ENCODE measurements at places on chromosomes 7 and 10.

GRCh38 chr7:77235276-77235675, 35.7 kb upstream of the FGL2 start:
- DNase-seq, result no peak

- no peak for DNase-seq
Measured at GRCh38 chr10:119398996-119399395, 143.5 kb downstream of the RGS10 start.

DNA sequence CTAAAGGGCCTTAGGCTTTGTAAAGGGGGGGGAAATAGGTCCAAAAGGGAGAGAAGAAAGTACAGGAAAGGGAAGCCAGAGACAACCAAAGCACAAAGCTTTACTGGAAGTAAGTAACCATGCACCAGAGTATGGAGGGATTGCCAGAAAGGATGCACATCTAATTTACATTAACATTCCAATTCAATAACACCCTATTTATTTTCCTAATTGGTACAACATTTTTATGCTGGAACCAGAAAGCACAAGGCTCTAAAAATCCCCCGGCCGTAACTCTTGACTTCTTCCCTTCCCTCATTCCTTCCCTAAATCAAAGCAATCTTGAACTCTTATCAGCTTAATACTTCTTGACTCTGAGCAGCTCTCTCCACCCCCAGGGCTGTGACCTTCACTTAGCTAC, 400.0 kb upstream of the CELF2 start:
- no peak for DNase-seq

DNA sequence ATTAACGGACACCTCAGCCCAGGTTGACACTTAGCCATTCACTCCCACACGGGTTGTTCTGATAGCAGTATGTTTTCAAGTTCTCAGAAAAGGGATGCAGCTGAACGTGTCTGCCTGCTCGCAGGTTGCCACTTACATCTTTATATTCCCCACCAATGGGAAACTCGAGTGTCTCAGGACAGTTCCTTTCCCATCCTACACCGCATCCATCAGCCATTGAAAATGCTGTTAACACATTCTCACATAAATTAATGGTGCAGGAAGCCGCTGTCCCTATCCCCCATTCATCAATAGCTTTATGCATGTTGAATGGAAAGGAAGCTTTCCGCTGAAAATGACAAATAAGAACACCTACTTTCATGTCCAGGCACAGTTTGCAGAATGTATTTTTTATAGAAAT, 1.7 kb upstream of the FGFR2 start:
- no peak for DNase-seq

DNA sequence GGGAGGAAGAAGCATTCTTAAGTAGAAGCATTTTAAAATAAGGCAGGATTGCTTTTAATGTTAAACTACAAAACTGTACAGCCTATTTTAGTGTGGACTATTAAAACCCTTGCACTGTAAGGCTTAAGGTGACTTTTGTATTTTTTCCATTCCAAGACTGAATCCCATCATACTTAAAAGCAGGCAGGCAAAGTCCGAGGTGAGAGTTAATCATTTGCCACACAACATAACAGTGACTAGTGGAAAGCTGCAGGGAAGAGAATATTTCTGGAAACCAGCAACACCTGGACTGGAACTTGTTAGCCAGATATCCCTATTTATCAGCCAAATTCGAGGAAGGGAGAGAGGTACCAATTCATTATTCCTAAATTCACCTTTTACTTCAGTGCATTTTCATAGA, 3.5 kb downstream of the PRR15 start:
- DNase-seq, result no peak

DNA sequence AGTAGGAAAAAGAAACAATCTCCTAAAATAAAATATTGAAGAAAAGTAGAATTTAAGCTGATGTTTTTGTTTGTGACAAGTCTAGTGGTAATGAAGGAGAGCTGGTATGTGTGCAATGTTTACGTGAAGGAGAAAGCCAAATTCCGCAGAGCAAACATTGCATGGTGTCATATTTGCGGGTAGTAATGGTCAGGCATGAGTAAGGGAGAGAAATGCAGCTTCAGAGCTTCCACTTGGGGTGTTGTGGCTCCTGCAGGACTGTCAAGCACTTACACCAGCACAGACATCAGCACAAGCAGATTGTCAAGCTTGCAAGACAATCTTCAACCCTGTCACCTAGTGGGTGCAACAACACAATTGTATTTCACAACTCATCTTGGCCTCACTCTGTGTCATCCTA, 136.5 kb upstream of the ETV1 start:
- DNase-seq, result no peak

- DNase-seq, result peak; percentile 53
Measured at GRCh38 chr7:2978408-2978807, 65.3 kb downstream of the CARD11 start.

- DNase-seq, result no peak
Measured at GRCh38 chr10:100081075-100082001, at the start of gene CPN1. TSS of gene CPN1 (minus strand) at chr10:100081869. CDS start at chr10:100081625, 244 bp downstream.

- no peak for DNase-seq
Measured at GRCh38 chr10:74145133-74145532, 5.5 kb downstream of the AP3M1 start.

DNA sequence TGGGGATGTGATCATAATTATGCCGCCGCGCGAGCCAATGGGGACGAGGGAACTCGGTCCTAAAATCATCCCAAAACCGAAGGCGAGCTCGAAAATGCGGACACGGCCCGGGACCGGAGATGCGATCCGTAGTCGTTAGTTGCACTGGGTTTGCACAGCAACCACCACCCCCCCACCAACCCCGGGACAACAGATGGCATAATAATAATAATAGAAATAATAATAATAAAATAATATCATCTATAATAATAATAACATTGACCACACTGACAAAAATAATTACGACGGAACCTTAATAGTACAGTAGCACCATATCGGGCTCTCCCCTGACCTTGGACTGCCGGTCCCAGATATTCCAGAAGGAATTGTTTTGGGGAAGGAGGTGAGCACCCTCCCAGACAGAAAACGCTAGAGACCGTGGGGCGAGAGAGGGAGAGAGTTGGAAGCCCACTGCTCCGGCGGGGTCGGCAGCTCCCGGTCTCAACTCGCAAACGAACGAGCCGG, 1.1 kb upstream of the EMX2 start:
- no peak for DNase-seq

DNA sequence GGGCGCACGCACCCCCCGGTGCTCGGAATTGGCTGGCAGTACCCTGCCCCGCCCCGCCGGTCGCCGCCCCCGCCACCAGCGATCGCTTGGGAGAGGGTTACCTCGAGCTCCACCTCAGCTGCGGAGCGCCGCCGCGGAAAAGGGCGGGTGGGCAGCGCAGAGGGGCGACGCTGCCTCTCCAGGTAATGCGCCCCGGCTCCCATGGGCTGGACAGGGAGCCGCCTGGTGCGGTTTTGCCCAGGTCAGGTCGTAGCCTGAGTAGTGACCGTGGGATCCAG, 1.3 kb downstream of the PFKFB3 start:
- peak; percentile 61 for DNase-seq

- no peak for DNase-seq
Measured at GRCh38 chr7:11835260-11835659, 3.3 kb upstream of the THSD7A start.

GRCh38 chr10:6603142-6604125, 23.4 kb upstream of the PRKCQ start:
- no peak for DNase-seq

- no peak for DNase-seq
Measured at GRCh38 chr7:25643770-25644394, 415.6 kb upstream of the NPVF start.

GRCh38 chr7:33559324-33559710, 346.0 kb upstream of the BMPER start:
- DNase-seq, result no peak

All from CD4-positive, alpha-beta T cell (primary cell).